Keratinocyte (primary cell): ENCODE measurements at places on chromosomes 7 and 10. TPM values are rescaled to one million over a fixed set of nuclear protein-coding genes. Genes with fewer than 3 reads are reported as not detected.

DNA sequence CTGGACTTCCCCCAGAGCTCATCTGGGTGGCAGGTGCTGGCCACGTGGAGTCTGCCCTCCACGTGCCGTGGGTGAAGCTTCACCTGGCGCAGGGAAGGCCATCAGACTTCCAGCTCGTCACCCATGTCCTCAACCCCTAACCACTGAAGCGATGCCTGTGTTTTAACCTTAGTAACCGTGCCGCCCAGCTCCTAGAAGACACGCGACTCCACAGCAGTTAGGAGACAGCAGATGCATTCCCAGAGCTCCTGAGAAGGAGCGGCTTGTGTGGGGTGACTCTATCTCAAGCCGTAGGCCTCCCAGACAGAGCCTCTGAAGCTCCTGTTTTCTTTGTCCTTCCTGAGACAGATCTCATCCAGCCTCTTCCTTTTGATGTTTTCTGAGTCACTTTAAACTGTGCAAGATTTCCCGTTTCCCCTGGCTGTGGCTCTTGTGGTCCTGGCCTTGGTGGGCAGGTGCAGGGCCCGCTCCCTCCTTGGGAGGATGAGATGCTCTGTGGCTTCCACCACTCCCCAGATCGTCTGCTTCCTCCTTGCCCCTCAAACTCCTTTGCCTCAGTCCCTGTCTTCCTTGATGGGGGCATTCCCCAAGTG lies 41.4 kb upstream of the AP5Z1 start:
- no peak overlapping the region for H3K27ac ChIP-seq
- H3K4me3 ChIP-seq, result no peak overlapping the region
- H3K4me1 ChIP-seq, result peaks cover 4% of the 10 kb centered on the region
- DNase-seq, result no peak
- peaks cover 7% of the 10 kb centered on the region for H3K36me3 ChIP-seq

DNA sequence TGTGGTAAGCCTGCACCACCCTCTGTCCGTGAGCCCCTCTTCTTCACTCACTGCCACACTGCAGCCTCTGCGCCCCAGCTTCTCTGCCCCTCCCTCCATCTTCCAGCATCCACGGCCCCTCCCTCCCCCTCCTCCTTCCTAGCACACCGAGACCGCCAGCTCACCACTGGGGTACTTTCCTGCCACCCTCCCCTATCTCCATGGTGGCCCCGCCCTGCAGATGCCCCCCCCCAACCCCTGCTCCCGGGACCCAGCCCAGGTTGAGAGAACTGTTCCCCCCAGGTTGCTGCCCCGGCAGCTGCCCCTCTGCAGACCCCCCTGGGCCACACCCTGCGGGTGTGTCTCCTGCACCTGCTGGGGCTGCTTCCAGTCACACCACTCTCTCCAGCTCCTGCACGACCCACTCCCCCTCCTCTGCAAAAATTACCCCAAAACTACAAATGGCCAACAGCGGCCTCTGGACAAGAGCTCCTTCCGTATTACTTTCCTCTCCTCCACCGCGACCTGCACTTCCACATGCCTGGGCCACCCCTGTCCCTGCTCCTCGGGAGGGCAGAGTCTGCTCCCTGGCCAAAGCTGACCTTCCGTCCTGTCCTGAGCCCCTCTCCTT lies 209.2 kb upstream of the PPP2R2D start:
- no peak for DNase-seq
- no peaks in the 10 kb centered on the region for H3K36me3 ChIP-seq
- H3K27me3 ChIP-seq, result no peaks in the 10 kb centered on the region
- no peak overlapping the region for H3K27ac ChIP-seq
- no peak overlapping the region for H3K4me3 ChIP-seq

- H3K4me1 ChIP-seq, result peaks cover 6% of the 10 kb centered on the region
- no peaks in the 10 kb centered on the region for H3K36me3 ChIP-seq
- no peaks in the 10 kb centered on the region for H3K27me3 ChIP-seq
- H3K27ac ChIP-seq, result no peak overlapping the region
Measured at GRCh38 chr7:47479821-47480575, 101.9 kb downstream of the TNS3 start.

- DNase-seq, result no peak
- H3K4me1 ChIP-seq, result peaks cover 4% of the 10 kb centered on the region
- no peak overlapping the region for H3K4me3 ChIP-seq
- H3K27ac ChIP-seq, result no peak overlapping the region
- no peaks in the 10 kb centered on the region for H3K36me3 ChIP-seq
Measured at GRCh38 chr7:324011-324410, 34.0 kb downstream of the FOXL3 start.

DNA sequence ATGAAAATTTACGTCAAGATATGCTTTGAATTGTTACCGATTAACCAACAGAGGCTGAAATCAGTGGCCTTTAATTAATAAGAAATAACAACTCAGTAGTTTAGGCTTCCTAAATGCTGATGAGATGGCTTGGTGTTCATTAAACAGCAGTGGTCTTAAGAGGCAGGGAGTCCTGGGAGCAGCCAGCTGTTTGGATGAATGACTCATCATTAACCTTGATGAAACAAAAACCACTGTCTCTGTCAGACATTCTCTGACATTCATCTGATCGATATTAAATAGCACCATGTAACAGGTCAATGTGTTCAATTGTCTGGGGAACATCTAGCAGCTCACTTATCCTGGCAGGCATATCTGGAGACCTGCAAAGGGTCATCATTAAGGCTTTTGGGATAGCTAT lies 234.2 kb upstream of the LRRN3 start:
- H3K4me3 ChIP-seq, result no peak overlapping the region
- H3K27me3 ChIP-seq, result no peaks in the 10 kb centered on the region
- no peak overlapping the region for H3K27ac ChIP-seq
- H3K36me3 ChIP-seq, result no peaks in the 10 kb centered on the region

DNA sequence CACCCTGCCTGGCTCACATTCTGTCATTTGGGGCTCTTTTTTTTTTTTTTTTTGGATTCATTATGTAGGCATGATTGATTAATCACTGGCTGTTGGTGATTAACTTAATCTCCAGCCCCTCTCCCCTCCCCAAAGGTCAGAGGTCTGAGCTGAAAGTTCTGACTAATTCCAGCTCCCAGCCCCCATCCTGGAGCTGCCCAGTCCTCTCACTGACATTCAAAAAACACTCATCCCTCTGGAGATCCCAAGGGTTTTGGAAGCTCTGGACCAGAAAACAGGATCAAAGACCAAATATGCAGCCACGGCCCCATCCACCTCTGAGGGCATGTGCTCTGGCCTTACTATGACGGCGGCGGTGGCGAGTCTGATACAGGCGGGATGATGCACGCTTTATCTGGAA lies 53.8 kb downstream of the RBM17 start:
- peaks cover 3% of the 10 kb centered on the region for H3K27me3 ChIP-seq
- H3K27ac ChIP-seq, result no peak overlapping the region
- no peak for DNase-seq
- no peaks in the 10 kb centered on the region for H3K4me1 ChIP-seq
- H3K4me3 ChIP-seq, result no peak overlapping the region
- no peaks in the 10 kb centered on the region for H3K36me3 ChIP-seq

The CUZD1 gene
- 0.34 to 0.93 TPM (median 0.58 TPM) in 3 replicates for polyA plus RNA-seq

- no peak overlapping the region for H3K27ac ChIP-seq
- no peaks in the 10 kb centered on the region for H3K27me3 ChIP-seq
- H3K36me3 ChIP-seq, result no peaks in the 10 kb centered on the region
- H3K4me3 ChIP-seq, result no peak overlapping the region
- no peak for DNase-seq
Measured at GRCh38 chr10:33067481-33067880, 109.5 kb upstream of the ITGB1 start.

DNA sequence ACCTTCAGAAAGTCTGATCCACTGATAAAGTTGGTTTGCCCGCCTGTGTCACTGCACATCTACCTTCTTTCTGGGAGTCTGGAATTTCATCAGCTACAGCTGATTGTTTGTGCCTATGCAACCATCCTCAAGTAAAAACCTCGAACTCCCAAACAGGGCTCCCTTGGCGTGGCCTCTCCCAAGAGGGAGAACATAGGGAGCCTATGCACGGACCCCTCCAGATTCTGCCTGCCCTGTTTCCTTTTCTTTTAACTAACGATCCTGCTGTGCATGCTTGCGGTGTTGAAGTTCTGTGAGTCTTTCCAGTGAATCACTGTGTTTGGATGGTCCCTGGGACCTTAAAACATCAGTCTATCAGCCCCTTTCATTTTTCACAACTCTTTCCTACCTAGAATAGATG lies 226.9 kb upstream of the SEMA3D start:
- H3K36me3 ChIP-seq, result no peaks in the 10 kb centered on the region
- H3K4me3 ChIP-seq, result no peak overlapping the region
- no peak overlapping the region for H3K27ac ChIP-seq
- H3K4me1 ChIP-seq, result no peaks in the 10 kb centered on the region
- no peaks in the 10 kb centered on the region for H3K27me3 ChIP-seq

The CLDN12 gene
- 59.5 to 71.5 TPM (median 62.5 TPM) in 3 replicates for polyA plus RNA-seq

DNA sequence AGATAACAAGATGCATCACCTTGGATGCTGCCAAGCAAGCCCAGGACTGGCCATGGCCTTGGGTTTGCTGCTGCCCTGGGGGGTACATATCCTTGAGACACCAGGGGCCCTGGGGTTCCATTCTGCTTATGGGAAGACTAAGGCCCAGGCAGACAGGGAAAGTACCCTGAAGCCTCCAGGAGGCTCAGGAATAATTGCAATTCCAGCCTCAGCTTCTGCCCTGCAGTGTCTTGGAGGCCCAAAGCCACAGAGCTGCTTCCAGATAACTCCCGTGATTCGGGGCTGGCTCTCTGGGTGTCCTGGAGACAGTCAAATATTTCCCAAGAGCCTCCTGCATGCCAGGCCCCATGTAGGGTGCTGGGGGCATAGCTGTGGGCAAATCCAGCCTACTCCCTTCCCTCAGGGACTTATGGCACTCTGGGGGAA lies 22.6 kb downstream of the MYL10 start:
- no peak overlapping the region for H3K4me3 ChIP-seq
- H3K27ac ChIP-seq, result no peak overlapping the region

DNA sequence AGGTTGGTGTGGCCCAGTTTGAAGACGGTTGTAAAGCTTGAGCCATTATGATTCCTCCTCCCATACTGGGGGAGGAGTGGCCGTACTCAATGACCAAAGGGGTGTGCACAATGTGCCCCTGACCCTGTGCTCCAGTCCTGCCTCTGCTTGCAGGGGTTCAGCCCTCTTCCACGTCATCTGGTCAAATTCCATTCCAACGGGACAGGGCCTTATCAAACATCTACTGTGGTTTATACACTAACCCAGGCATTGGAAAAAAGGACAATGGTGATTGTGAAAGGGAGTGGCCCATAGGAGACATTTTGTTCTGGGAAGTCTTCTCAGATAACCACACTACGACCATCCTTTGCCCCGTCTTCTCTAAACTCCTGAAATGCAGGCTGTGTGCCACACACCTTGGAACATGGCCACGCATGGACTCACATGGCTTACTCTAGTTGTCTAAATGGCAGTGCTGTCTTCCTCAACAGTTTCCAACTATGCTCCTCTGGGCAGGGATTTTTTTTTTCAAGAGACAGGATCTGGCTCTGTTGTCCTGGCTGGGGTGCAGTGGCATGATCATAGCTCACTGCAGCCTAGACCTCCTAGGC lies 103.0 kb downstream of the JCAD start:
- H3K36me3 ChIP-seq, result no peaks in the 10 kb centered on the region
- no peak overlapping the region for H3K4me3 ChIP-seq
- peaks cover 14% of the 10 kb centered on the region for H3K4me1 ChIP-seq
- H3K27ac ChIP-seq, result no peak overlapping the region
- H3K27me3 ChIP-seq, result no peaks in the 10 kb centered on the region

DNA sequence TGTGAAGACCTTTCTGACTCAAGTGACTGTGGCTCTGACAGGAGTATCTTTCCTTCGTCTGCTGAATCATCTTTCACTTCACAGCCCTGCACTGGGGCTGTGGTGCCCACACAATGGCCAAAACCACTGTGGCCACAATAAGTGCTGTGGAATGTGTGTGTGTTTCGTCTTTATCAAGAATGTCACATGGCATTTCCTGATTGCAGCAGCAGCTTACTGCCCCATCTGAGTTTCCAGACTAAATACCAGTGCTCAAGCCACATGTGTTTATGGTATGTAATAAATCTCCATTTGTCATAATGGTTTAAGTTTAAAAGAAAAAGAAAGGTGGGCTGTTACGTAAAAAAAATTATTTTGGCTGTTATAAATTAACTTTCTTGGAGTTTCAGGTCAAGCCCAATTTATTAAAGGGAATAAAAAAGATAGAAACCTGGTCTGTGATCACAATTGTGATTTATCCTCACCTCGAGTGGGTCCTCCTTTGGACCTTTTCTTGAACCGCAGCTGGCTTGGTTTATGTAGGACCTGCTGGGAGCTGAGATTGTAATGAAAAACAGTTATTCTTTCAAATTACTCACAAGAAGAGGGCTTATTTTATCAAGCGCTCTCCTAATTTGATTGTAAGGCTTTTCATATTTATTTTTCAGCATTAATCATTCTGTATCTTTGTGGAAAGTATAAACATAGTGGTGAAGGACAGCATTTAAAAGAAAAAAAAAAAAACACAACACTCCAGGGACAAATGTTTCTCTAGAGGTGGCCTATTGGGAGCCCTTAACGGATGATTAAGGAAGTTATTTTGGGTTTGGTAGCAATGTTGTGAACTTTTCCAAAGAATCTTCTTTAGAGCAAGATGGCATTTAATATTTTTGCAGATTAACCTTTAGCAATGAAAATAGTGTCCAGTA lies 116.2 kb downstream of the LRMDA start:
- H3K27me3 ChIP-seq, result no peaks in the 10 kb centered on the region
- H3K4me3 ChIP-seq, result no peak overlapping the region
- no peaks in the 10 kb centered on the region for H3K36me3 ChIP-seq
- DNase-seq, result no peak
- no peak overlapping the region for H3K27ac ChIP-seq
- H3K4me1 ChIP-seq, result no peaks in the 10 kb centered on the region

The GBX1 gene
- polyA plus RNA-seq, result not detected in 3 replicates

DNA sequence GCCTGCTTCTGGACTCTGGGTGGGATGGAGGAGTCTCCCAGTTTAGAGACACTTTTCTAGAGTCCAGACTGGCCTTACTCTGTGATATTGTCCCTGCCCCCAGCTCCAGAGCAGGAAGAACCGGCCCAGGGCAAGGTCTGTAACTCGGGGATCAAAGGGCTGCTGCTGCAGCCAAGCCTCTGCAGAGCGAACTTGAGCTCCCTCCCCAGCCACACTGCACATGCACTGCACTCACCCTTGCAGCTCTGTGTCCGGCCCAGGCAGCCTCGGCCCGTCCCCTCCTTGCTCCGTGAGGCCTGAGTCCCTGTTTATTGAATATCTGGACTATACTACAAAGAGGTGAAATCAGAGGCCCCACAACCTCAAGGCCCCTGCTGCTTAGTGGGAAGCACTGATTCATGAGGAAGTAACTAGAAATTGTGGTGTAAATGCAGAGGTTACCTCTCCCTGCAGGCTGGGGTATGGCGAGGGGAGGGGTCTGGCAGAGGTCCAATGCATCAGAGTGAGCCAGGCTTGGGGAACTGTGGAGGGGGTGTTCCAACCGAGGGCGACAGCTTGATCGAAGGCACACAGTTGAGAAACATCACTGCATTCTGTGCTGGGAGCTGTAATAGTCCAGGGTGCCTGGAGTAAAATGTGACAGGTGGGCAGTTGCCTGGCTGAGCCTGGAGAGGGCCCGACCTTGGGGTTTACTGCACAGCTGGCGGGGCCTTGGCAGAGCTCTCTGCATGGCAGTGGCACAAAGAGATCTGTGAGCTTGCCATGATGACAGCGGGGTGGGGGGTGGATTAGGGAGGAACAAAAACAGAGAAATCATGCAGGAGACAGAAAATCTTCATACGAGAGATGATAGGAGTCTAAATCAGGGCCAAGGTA lies 49.1 kb downstream of the AOC1 start:
- H3K27me3 ChIP-seq, result peaks cover 20% of the 10 kb centered on the region
- H3K27ac ChIP-seq, result no peak overlapping the region
- H3K36me3 ChIP-seq, result no peaks in the 10 kb centered on the region
- H3K4me3 ChIP-seq, result no peak overlapping the region

GRCh38 chr7:93715234-93715633 lies 140.7 kb upstream of the CALCR start:
- peaks cover 11% of the 10 kb centered on the region for H3K4me1 ChIP-seq
- H3K4me3 ChIP-seq, result no peak overlapping the region
- H3K27me3 ChIP-seq, result peaks cover 9% of the 10 kb centered on the region
- H3K27ac ChIP-seq, result no peak overlapping the region
- no peak for DNase-seq
